Endothelial cell of umbilical vein (primary cell): ENCODE measurements at places on chromosomes 3 and 15. TPM values are rescaled to one million over a fixed set of nuclear protein-coding genes. Genes with fewer than 3 reads are reported as not detected.

Gene NMNAT3
- polyA plus RNA-seq = 0.59 and 1.1 TPM in 2 replicates

Gene SLC28A2
- polyA plus RNA-seq = not detected in 2 replicates

- no peaks in the 10 kb centered on the region for H3K27me3 ChIP-seq
- H3K4me1 ChIP-seq = no peaks in the 10 kb centered on the region
- H3K36me3 ChIP-seq = no peaks in the 10 kb centered on the region
- no peak overlapping the region for H3K4me3 ChIP-seq
These were observed 24.8 kb upstream of the PDCD6IP start for GRCh38 chr3:33773637-33774036.

GRCh38 chr3:16372362-16373292 is 107.6 kb downstream of the OXNAD1 start:
- peaks cover 6% of the 10 kb centered on the region for H3K36me3 ChIP-seq

- H3K27me3 ChIP-seq = no peaks in the 10 kb centered on the region
- no peaks in the 10 kb centered on the region for H3K4me1 ChIP-seq
- H3K27ac ChIP-seq = no peak overlapping the region
- no peak for DNase-seq
- no peak overlapping the region for H3K4me3 ChIP-seq
- no peaks in the 10 kb centered on the region for H3K36me3 ChIP-seq
These were observed 53.8 kb upstream of the BOC start for GRCh38 chr3:113157408-113158030.

DNA sequence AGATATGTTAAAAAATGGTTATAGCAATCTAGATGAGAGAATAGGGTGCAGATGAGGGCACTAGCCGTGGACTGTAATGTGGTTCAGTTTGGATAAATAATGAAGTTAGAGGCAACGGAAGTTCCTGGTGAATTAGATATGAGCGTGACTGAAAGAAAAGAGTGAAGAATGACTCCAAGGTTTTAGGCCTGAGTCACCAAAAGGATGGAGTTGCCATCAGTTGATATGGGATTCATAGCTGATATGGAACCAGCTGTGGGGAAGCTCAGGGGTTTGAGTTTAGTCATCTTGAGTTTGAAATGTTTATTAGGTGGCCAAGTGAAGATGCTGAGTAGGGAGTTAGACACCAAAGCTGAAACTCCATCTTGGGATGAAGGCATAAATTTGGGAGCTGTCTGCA is 66.2 kb downstream of the SSR3 start:
- H3K36me3 ChIP-seq = no peaks in the 10 kb centered on the region
- H3K27ac ChIP-seq = peak overlapping the region; percentile 74
- H3K4me1 ChIP-seq = peaks cover 38% of the 10 kb centered on the region
- H3K4me3 ChIP-seq = no peak overlapping the region

DNA sequence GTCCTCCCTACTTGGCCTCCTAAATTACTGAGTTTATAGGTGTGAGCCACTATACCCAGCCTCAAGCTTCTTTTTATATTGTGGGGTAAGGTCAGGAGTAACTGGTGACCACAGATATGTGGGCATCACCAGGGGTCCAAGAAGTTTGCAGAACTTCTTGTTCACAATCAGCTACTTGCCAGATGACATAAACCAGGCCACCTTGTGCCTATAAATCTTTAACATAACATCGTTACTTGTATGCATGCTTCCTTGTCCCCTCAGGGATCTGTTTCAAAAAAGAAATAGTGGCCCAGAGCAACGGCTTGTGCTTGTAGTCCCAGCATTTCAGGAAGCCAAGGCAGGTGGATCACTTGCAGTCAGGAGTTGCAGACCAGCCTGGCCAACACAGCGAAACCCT is 115.1 kb upstream of the FAM174B start:
- no peaks in the 10 kb centered on the region for H3K4me1 ChIP-seq
- H3K4me3 ChIP-seq = no peak overlapping the region

GRCh38 chr3:32076566-32076965 is 29.9 kb upstream of the GPD1L start:
- no peaks in the 10 kb centered on the region for H3K36me3 ChIP-seq
- peaks cover 9% of the 10 kb centered on the region for H3K4me1 ChIP-seq
- H3K4me3 ChIP-seq = no peak overlapping the region
- no peak overlapping the region for H3K27ac ChIP-seq

DNA sequence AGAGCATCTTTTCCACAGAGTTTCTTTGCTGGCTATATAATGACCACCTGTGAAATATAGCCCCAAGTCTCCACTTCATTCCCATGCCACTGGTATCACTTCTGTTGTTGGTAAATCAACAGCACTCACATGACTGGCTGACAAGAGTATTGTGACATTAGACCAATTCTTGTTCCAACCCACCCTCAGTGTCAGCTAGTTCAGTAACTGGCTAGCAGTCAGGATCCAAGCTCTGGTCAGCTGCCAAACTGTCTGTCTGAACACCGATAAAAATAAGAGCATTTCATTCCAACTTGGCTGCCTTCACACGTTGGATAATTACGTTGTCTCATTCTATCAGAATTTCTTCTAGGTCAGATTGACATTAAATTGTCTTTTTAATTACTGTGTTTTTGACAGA is 166.5 kb downstream of the USP13 start:
- H3K36me3 ChIP-seq = no peaks in the 10 kb centered on the region
- H3K4me1 ChIP-seq = no peaks in the 10 kb centered on the region
- no peak for DNase-seq
- no peak overlapping the region for H3K27ac ChIP-seq
- peaks cover 6% of the 10 kb centered on the region for H3K27me3 ChIP-seq
- no peak overlapping the region for H3K4me3 ChIP-seq
